ENCODE measurements at places on chromosomes 16 and 17.

- DNase-seq, result peak; percentile 65
Measured at GRCh38 chr17:17387017-17387497, 83.9 kb downstream of the NT5M start.

DNA sequence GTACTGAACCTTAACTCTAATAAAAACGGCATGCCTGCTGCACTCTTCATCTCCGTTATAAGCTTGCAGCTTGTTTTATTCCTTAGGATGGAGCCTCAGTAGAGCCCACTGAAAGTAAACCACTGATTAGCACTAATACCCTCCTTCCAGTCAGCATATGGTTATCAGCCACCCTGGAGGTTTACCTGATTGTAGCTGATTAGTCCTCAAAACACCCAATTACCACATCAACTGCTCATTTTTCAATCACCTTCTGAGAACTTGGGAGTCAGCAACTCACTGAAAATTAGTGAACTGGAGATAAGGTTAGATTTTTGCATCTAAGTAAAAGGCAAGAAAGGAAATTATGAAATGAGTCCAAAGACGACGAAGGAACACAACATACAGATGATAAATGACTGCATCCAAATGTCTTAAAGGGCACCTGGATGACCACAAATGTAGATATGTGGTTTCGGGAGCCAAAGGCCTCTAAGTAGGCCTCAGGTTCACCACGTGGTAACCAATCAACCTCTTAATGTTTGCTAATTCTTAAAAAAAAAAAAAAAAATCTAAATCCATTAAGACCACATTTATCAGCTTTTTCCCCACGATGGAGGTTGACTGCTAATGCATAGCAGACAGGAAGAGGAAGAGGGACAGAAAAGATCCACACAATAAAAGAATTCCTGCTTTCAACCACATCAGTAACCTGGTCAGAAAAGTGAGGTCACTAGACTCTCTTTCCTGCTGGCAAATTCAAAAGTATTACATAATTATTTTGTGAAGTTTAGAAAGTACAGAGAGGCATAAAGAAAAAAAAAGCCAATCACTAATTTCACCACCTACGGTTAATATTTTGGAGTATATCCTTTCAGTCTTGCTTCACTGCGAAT is 28.0 kb downstream of the DCUN1D3 start:
- DNase-seq, result no peak

GRCh38 chr17:64546716-64547115 is 39.9 kb downstream of the CEP95 start:
- no peak for DNase-seq

DNA sequence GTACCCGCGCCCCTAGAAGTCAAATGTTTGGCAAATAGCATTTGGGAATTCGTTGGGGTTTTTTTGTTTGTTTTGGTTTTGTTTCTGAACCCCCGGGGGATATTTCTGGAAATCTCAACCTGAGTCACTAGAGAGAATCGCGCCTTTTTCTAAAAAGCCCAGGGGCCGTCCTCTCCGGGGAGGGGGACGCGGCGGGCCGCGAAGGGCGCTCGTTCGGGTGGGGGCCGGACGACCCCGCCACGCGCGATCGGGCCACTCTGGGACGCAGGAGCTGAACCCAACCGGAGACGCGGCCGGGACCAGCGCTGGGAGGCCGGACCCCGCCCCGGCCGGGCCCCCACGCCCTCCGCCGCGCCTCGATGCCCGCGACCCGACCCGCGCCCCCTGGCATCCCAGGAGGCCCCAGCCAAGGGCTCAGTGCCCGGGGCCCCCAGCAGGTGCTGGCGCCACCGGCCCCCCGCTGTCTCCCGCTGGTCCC is 302 bp downstream of the LITAF start:
- DNase-seq, result no peak

- DNase-seq, result no peak
Measured at GRCh38 chr16:30139583-30140481, 16.8 kb upstream of the MAPK3 start.

- DNase-seq, result peak; percentile 51
Measured at GRCh38 chr16:9092282-9092977, 986 bp downstream of the HAPSTR1 start.

DNA sequence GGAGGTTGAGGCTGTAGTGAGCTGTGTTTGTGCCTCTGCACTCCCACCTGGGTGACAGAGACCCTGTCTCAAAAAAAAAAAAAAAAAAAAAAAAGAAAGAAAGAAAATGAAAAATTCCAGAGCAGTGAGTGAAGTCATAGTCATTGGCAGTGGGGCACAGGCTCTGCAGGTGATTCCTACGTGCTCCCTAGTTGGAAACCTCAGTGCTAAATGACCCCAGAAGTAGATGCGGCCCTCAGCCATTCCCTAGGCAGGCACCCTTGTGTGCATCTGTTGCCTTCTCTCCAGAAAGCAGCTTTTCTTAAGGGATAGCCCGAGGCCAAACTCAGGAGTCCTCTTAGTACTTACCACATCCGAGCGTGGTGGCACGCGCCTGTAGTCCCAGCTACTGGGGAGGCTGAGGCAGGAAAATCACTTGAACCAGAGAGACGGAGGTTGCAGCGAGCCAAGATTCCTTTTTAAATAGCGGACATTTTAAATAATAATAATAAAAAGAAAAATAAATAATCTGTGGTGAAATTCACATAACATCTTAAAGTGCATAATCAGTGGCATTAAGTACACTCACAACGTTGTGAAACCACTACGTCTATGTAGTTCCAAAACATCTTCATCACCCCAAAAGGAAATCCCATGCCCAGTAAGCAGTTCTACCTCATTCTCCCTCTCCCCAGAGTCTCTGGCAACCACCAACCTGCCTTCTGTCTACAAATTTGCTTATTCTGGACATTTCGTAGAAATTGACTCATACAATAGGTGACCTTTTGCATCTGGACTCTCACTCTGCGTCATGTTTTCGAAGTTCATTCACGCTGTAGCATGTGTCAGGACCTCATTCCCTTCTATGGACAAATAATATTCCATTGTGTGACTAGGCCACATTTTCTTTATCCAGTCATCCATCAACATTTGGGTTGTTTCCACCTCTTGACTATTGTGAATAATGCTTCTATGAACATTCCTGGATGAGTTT is 12.5 kb upstream of the SPHK1 start:
- DNase-seq, result no peak

DNA sequence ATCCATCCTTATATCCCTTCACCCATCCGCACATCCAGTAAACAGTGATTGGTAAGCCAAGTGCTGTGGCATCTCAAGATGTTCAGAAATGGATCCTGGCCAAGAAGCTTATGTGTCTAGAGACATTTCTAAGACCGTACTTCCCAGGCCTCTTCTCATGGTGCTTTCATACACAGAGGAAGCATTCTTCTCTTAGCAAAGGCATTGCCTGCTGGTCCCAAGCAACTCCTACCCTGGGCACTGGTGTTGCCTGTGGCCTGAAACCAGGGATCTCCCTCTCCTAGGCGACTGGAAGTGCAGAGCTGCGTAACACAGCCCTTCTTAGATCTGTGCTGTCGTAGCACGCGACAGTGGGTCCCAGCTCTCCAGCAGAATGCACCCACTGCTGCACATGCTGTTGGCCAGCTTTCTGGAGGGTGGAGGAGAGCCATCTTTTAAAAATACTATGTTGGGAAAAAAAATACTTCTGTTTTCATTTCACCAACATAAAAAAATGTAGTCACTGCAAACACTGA is 182.9 kb downstream of the CCDC182 start:
- no peak for DNase-seq

GRCh38 chr16:66539623-66540469 is 10.1 kb downstream of the TK2 start:
- no peak for DNase-seq

DNA sequence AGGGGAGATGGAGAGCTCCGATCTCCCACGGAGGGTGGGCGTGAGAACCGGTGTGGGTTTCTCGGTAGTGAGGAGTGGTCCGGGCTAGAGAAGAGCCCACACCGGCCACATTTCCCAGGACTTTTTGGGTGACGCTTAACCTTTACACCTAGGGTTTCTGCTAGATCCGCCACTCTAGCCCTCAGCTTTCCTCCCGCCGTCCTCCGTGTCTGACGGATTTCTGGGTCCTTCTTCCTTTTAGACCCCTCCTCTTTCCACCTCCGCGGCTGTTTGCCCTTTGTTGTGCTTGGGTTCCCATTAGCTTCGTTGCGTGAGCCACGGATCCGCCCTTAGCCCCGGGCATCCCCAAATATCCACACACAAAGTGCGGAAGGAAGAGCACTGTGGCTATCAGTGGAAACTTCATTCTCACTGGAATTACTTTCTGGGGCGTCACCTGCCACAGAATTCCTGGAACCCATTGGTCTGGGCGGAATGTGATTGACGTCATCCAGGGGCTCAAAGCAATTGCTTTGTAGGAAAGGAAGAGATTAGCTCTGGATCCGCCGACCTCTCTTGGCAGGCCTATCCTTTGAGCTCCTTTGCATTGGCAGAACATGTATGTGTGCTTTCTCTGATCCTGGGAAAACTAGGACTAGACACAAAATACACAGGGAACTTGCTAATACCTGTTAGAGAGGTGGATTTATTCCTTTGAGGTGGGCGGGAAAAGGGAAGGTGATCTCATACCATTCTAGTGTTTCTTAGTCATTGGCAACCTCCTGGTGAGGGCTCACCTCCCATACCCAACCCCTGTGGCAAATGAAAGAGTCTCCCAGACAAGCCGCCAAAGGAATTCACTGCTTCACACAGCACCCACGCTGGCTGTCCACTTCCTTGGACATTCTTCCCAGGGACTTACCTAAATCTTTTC is 654 bp downstream of the TNFAIP1 start:
- DNase-seq, result peak; percentile 67

DNA sequence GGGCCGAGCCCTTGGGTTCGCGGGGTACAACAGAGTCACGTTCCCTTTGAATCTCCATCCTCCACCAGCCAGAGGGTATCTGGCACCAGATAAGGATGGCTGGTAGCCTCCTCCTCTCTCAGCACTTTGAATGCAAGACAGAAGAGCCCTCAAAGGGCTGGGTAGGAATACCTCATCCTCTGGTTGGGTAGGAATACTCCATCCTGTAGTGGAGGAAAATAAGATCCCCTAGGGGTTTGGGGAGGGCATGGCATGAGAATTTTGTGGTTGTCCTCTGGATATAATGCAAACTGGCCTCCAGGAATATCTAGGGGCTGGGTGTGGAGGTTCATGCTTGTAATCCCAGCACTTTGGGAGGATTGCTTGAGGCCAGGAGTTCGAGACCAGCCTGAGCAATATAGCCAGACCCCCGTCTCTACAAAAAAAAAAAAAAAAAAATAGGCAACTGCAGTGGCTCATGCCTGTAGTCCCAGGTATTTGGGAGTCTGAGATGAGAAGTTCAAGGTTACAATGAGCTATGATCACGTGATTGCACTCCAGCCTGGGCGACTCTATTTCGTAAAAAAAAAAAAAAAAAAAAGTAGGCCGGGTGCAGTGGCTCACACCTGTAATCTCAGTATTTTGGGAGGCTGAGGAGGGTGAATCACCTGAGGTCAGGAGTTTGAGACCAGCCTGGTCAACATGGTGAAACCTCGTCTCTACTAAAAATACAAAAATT is 2.7 kb downstream of the IGFBP4 start:
- DNase-seq, result no peak

GRCh38 chr16:67529582-67530012 is 968 bp downstream of the RIPOR1 start:
- DNase-seq, result peak; percentile 35

DNA sequence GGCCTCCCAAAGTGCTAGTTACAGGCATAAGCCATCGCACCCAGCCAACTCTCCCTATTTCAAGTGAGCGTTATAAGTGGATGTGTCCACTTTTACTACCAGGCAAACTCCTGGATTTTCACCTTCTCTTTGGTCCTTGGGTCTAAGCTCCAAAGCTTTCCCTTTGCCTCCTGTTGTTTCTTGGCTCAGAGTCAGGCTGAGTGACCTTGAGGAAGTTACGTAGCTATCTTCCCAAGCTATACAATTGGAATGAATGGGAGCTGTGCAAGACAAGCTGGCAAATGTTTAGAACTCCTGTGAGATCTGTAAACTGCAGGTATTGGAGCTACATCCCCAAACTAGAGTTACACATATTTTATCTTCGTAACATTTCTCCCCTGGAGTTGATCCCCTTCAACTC is 20.3 kb downstream of the NXPH3 start:
- DNase-seq, result no peak

DNA sequence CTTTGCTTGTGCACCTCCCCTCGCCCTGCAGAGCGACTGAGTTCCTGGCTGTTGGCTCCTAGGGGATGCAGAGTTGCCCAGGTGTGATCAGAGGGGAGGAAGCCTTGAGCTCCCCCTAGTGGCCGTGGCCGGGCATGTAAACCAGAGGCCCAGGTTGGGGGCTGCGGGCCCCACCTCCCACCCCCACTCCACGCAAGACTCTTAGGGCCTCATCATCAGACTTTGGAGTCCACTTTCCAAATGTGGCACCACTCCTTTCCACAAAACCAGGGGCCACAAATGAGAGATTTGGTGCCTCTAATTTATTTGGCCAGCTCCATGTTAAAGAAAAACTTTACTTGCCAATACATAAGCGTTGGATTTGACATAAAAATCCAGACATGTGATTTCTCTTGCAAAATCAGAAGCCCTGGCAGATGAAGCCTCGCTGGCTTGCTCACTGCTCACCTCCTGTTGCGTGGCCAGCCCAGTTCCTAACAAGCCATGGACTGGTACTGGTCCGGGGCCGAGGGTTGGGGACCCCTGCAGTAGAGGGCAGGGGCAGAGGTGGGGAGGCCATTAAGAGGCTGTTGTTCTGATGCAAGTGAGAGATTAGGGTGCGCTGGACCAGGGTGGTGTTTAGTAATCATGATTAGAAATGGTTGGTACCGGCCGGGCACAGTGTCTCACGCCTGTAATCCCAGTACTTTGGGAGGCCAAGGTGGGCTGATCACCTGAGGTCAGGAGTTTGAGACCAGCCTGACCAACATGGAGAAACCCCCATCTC is 28.7 kb upstream of the GAS7 start:
- no peak for DNase-seq

- no peak for DNase-seq
Measured at GRCh38 chr17:64533784-64534183, 27.0 kb downstream of the CEP95 start.

DNA sequence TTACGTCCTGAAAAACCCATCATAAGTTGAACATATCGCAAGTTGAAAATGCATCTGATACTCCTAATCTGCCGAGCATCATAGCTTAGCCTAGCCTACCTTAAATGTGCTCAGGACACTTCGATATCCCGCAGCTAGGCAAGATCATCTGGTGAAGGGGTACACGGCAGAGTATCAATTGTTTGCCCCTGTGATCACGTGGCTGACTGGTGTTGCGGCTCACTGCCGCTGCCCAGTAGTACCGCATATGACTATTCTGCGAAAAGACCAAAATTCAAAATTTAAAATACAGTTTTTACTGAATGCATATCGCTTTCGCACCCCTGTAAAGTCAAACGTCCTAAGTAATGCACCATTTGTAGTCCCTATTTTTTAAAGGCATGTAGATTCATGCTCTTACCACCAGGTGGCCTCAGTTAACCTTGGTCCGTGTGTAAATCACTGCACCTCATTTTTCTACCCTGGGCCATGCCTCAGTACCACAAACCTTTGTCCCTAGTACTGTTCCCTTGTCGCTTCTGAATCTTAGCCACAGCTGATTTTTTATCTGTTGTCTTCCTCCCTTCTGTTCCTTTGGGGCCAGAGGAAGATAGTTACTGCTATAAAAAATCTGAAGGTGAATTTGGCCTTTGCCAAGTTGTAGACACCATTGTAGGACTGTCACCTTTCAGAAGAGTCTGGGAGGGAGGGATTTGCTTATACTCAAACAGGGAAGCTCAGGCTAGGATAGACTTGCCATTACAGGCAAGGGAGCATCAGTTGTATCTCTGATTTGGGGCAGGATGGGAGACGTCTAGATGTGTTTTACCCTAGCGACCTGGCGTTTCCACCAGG is 34.4 kb downstream of the WWP2 start:
- no peak for DNase-seq
